Karpas-422 (cell line): ENCODE measurements at places on chromosomes 12 and 14.

DNA sequence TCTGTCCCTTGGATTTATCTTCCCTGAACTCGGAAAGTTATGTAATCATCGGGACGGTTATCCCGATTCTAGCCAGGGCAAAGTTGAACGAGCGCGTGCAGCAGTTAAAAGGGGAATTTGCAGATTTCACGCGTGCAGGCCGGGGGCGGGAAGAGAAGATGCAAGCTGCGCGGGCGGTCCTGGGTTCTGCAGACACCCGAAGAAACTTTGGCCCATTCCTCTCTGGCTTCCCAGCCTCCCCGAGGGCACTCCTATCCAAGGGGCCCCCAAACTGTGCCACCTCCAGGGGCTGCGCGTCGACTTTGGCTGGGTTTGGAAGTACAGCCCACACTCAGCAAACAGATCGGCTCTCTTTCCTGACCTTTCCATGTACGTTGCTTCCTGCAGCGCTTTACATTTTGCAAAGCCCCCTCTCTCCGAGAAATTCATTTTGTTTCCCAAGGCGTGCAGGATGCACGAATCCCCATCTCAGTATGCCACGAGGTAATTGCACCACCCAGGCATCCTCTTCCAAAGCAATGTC lies 941 bp upstream of the PPP1CC start:
- DNase-seq: no peak

DNA sequence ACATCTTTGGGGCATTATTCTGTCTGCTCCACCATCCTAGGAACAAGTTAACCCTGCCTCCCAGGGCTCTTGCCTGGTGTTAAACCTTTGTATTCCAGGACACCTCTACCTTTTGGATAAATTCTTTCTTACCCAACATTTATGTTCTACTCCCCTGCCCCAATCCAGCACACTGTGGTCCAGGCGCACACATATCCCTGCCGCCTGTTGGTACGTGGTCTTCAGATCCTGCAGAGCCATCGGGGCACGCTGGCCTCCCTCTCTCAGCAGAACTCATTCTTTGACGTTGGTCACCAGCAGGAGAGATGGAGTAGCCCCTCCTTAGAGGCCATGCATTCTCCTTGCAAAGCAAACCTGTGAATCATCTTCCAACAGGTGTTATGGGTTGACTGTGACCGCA lies 5.1 kb upstream of the TMEM179 start:
- DNase-seq: no peak

DNA sequence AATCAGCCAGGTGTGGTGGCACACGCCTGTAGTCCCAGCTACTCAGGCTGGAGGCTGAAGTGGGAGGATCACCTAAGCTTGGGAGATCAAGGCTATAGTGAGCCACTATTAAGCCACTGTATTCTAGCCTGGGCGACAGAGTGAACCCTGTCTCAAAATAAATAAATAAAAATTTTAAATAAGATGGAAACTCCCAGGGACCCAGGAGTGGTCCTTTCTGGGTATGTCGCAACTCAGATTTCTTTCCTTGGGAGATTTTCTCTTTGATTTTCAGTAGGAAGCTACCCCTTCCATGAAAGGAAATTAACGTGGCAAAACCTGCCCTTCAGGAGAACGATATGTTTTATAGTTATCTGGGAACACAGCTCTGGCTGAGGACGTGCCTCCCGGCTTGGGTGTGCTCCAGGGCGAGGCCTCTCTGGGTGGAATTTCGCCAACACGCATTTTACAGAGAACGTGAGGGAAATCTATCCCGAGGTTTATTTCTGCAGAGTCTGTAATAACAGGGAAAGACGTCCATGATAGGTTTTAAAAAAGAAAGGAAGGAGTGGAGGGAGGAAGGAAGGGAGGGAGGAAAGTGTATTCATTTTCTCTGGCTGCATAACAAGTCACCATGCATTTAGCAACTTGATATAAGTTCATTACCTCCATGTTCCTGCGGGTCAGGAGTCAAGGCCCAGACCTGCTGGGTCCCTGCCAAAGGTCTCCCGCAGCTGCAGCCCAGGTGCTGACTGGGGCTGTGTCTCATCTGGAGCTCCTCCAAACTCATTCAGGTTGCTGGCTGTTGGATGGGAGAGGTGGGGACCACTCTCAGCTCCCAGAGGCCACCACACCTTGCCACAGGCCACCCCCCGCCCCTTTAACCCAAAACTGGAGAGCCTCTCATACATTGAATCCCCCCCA lies 80.6 kb upstream of the GSC start:
- DNase-seq: no peak

- DNase-seq: no peak
These were observed 20.1 kb upstream of the USP44 start for GRCh38 chr12:95571369-95571768.

DNA sequence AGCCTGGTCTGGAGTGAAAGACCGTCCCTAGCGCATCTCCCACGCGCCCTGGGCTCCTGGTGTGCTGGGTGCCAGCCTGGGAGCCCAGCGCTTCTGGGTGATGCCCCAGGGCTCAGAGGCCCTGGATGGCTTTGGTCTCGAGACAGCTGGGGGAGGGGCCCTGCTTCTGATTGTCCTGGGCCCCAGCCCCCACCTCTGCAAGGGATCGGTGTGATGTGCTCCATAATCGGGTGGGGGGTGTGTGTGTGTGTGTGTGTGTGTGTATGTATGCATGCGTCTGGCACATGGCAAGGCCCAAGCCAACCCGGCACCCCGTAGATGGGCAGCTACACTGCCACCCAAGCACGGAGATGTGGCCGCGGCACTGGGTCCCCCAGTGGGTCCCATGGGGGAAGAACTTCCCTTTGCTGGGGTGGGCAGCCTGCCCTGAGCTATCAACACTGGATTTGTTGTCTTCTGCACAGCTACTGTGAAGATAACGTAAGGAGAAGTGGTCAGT lies 3.1 kb downstream of the ZBTB42 start:
- no peak for DNase-seq

GRCh38 chr12:62860020-62860419 lies 74.9 kb downstream of the PPM1H start:
- DNase-seq: no peak

DNA sequence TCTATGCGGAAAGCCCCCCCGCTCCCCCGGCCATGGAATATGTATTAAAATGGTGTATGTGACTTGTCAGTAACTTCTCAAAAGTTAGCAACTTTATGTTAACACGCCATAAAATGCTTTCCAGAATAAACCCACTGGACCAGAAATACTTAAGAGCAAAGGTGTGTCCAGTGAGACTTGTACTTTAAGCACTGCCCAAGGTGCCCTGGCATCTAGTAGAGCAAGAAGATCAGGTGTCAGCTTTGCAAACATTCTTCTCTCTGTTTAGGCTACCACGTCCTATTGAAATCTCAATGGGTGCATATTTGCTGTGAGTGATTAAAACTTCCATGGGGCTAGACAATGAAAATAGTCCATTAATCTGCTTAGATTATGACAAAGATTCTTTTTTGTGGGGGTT lies 201.2 kb downstream of the ESR2 start:
- no peak for DNase-seq
